Forelimb muscle (tissue), 1 donor: ENCODE measurements at places on chromosomes 7 and 10.

GRCh38 chr7:1742555-1743303 is 72.7 kb downstream of the ELFN1 start:
- peak; percentile 34 for DNase-seq

- DNase-seq = no peak
These were observed 157.4 kb downstream of the EVX1 start for GRCh38 chr7:27399791-27400567.

GRCh38 chr7:12941512-12941911 is 254.1 kb downstream of the ARL4A start:
- DNase-seq = no peak

DNA sequence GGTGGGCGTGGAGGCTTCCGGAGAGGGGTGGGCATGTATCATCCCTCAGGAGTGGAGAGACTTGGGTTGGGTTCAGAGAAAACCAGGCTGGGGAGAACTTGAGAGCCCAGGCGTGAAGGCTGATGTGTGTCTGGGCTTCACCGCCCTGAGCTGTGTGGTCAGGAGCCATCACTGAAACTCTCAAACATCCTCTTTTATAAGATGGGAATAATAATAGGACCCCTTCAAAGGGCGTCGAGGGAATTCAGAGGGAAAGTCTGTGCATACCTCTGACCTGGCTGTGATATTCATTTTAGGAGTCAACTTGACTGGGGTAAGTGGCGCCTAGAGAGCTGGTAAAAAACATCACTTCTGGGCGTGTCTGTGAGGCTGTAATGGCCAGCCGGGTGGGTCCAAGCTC is 21.1 kb upstream of the PSMG3 start:
- DNase-seq = no peak

DNA sequence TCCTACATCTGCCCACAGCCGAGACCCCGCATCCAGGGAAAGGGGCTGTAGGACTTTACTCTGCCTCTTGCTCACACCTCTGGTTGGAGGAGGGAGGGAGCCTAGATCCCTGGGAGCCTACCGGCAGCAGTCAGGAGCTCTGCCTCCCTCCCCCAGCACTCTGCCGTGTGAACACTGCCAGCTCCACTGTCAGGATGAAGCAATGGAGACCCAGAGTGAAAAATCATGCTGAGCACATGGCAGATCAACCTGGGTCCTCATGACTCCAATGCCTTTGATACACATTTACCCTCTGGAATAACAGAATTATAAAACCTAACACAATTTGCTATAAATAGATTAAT is 477.7 kb downstream of the TNS3 start:
- no peak for DNase-seq

DNA sequence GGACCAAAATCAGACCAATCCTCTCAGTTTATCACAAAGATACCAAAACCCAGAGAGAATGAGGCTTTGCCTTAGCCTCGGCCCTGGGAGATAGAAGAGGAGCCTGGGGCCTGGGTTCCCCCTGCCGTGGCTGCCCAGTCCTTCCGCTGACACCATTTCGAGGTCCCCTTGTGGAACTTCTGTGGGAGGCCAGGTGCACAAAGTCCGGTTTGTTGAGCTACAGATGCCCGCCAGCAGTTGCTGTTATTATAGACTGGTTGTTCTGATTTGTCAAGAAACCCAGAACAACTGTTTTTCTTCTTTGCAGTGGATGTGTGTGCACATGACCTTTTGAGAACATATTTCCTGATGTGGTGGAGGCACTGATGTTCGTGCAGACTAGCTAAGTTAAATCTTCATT is 47.6 kb downstream of the CUX1 start:
- no peak for DNase-seq

DNA sequence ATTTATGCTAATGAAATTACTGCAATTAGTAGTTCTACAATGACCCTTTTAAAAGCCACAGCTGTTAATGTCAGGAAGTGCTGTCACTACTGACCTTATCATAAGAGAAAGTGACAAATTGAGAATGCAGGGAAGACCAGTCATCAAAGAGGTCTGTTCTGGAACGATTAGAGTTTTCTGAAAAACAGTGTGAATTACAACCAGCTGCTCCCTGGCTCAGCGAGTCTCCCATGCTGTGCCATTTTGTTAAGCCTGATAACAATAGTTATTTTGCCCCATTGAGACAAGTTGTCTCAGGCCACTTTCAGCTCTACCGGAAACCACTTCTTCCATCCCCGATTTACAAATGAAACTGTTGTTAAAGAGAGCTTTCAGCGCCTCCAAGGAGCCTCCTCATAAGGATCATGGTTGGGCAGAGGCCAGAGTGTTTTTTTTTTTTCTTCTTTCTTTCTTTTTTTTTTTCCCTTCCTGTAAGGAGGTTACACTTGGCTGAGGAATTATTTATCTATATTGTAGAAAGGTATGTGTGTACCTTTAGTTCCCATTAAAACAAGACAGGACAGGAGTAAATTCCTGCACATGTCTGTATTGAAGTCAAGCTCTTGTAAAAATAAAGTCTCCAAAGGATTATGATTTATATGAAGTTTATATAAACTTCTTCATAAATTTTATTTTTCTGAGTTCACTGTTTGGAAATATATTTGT is 173.6 kb downstream of the CDCA7L start:
- DNase-seq = no peak

DNA sequence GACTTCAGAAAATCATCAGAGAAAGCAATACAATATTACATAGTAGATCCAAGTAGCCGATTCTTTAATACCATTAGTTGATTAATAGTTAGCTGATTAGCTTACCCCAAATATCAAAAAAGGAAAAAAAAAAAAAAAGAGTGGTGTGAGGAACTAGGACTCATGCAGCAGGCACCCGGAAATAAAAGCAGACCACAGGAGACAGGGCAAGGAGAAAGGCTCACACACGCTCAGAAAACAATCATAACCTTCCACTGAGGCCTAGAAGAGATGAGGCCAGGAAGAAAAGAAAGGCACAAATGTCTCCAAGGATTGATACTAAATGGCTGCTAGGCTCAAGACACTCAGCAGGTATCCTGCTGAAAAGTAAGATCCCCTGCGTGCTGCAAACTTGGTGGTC is 25.9 kb downstream of the TRDMT1 start:
- no peak for DNase-seq

- DNase-seq = no peak
These were observed 118.2 kb downstream of the ANK3 start for GRCh38 chr10:60271319-60272040.
